Occipital lobe (tissue), 3 donors: ENCODE measurements at places on chromosomes 2 and 18.

DNA sequence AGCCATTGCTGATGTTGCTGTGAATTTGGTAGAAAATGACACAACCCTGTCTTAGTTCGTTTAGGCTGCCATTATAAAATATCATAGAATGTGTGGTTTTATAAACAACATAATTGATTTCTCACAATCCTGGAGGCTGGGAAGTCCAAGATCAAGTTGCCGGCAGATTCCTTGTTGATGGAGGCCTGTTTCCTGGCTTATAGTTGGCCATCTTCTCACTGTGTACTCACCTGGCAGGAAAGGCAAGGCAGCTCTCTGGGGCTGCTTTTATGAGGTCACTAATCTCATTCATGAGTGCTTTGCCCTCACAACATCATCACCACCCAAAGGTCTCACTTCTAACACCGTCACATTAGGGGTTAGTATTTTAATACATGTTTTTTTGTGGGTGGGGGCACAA is 58.4 kb downstream of the PHLPP1 start:
- no peak for DNase-seq

GRCh38 chr2:96788442-96789244 is 27.4 kb upstream of the CNNM3 start:
- no peak for DNase-seq

DNA sequence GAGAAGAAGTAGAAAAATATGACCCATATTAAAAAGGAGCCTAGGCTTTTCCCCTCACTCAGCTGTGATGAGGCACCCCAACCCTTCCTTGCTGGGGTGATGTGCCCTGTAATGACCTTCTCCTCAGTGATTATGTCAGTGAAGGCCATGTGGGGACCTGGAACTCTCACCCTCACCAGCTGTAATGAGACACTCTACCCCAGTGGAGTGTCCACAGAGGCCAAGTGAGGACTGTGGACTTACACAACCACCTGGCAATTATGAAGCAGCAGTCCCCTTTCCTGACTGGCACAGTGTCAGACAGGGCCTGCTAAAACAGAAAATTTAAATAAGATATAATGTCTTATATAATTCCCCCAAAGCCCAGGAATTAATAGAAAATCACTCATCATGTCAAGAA is 54.2 kb downstream of the SEMA4F start:
- DNase-seq, result no peak

DNA sequence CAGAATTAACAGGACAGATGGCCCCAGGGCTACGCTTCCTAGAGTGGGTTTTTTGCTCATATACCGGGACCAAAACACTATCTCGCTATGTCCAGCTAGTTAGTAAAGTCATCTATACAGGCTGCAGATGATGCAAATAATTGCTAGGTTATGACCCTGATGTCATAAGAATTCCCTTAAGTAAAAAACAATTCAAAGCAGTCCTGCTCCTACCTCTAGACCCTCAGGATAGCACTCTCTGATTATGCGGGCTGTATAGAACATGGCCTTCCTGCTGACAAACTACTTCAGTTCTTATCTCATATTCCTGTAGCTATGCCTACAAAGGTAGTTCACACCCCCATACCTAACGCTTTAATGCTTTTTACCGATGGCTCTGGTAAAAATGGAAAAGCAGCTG is 13.2 kb downstream of the DYNAP start:
- DNase-seq, result no peak

DNA sequence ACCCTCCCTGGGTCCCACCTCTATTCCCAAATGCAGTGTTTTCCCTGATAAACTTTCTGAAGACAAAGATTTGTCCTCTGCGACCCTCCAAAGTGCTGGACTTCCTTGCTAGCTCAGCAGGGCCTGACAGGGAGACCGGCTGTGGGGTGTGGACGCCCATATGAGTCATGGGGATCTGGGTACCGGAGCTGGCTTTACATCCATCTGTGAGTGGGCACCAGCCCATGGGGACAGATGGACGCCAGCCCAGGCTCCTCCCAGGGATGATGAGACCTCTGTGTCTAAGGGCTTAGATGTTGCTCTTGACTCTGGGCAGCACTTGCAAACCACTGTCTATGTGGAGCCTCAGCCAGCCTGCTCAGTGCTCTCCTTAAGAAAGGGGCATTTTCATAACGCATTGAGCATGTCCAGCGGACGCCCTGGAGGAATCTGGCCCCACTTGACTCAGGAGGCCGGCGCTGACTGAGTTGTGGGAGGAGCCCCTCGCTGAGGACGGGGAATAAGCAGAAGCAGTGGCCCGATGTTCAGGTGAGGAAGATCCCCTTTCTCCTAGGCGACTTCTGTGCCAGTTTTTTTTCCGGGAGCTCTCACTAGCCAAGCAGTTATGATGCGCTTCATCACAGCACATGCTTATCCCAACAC is 229.4 kb upstream of the MYT1L start:
- no peak for DNase-seq

- no peak for DNase-seq
These were observed 135.0 kb downstream of the MEIS1 start for GRCh38 chr2:66569974-66570373.

- no peak for DNase-seq
These were observed 1624.9 kb upstream of the CELF4 start for GRCh38 chr18:39190508-39190907.
